ENCODE measurements at places on chromosomes 1 and 21.
A peak's percentile ranks its signal among the peaks of the same experiment; 100 is the strongest.

GRCh38 chr1:1073743-1074587 lies at the start of gene RNF223:
Gene RNF223, minus strand, starts transcription at chr1:1074306. Its CDS starts 1,740 bp downstream, at chr1:1072566.
- DNase-seq = no peak

DNA sequence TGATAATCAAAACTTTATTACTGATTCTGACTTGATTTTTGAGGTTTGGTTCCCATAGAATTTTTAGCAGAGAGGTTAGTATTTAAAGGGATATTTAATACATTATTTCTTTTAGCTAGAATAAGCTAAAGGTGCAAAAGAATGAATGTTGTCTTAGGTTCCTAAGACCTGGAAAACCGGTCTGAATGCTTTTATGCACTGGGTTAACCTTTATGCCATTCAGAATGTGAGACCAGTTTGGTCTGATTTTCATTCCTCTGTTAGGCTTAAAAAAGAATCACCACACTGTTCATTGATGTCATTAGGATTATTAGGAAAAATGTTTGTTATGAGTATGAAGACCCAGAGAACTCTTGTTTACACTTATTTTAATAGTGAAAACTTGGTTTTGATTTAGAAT lies 30.1 kb downstream of the RAP1A start:
- no peak for DNase-seq

DNA sequence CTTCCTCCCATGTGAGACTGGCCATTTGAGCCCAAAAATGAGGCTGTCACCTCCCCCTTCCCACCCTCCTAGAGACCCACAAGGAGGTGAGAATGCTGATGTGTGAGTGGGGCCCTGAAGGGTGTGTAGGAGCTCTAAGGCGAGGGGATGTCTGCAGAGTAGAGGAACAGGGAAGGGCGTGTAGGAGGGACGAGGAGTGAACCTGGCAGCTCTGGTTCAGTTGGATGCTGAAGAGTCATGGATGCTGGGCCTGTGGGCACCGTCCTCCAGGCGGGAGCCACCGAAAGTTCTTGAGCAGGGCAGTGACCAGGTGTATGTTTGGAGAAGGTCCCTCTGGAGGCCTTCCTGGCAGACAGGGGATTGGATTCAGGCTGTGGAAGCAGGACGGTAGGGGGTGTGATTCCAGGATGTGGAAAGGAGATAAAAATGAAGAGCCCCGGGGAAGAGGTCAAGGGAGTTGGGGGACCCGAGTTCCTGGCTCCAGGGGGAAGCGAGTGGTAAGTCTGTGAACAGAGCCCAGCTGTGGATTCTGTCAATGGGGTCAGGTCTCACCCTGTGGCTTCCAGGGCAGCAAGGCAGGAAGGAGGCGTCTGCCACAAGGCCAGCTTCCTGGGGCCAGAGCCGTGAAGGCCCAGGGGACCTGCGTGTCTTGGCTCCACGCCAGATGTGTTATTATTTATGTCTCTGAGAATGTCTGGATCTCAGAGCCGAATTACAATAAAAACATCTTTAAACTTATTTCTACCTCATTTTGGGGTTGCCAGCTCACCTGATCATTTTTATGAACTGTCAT lies 7.9 kb downstream of the SAMD11 start:
- DNase-seq = no peak

DNA sequence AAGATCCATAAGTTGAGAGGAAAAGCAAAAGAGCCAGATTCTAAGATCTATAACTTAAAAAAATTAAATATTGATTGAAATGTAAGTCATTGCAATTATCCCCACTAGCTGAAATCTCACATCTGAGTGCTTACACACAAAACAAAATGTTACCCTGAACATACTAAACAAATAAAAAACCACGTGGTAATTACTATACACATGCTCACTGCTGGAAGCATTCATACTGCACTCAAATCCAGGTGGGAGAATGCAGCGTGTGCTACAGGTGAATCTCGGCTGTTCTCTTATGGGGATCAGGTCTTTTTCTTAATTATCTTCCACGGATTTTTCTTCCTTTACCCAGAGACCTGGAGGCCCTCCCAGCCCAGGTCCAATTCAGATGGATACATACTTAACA lies 74.3 kb downstream of the SDC3 start:
- DNase-seq = no peak

DNA sequence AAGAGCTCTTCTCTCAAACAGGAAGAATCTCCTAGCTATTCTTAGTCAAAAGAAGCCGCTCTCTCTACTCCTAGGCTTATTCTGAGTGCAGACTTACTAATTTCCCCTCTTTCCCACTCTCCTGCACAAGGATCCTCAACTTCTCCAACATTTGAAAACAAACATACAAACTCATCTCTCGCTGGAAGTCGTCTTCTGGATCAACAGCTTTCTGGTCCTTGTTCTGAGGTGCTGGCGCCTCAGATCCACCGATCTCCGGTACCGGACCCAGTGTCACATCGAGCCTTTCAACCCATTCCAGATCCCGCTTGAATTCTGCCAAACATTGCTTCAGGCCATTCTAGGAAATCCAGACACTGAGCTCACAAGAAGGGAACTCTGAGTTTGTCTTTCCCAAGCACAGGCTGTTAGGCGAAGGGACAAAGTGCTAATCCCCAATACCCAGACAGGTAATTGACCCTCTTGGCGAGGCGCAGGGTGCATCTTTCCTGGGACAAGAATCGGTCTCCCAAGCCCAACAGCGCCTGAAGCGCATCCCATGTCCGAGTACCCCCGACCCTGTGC lies 696 bp downstream of the EBNA1BP2 start:
- DNase-seq = peak; percentile 8

DNA sequence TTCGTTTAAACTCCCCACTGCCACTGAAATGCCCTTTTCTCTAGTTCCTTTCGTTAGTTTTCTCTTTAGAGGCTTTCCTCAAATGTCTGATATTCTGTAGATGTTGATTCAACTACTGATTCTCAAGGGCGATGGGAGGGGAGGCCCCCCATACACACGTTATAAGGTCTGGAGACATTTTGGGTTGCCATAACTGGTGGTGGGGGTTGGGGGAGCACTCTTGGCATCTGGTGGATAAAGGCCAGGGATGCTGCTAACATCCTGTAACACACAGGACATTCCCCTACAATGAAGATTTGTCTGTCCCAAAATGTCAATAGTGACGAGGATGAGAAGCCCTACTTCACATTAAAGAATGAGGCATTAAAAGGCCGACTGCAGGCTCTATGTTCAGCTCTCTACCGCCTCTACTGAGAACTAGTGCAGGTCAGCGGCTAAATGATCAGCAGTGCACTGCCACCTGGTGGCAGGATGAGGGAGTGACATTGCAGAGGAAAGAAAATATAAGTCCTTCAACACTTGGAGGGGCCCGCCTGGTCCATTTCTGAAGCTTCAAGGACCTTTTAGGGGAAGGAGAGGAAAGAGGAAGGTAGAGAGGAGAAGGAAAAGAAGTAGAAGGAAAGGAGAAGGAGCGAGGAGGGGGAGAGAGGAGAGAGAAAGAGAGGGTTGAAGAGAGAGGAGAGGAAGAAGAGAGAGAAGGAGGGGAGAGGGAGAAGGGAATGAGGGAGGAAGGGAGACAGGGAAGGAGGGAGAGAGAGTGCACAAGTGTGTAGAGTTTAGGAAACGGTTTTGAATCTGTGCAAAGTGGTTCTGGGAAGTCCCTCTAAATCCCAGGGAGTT lies 29.4 kb downstream of the ALG14 start:
- DNase-seq = peak; percentile 91

GRCh38 chr21:46093668-46094400 lies 4.1 kb upstream of the COL6A2 start:
- DNase-seq = no peak

DNA sequence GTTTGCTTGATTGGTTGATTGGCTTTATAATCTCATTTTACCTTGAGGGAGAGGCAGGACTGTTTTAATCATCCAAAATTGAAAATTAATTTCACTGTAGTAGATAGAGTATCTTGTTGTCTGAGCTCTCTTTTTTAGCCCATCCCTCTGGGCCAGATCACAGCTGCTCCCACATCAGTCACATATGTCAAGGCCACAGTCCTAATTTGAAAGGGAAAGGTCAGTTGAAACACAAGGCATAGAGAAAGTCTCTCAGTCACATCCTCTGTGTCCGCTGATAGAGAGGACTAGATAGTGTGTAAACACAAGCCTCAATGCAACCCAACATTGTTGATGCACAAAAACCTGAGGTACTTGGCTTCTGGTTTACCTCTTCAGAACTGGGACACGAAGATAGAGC lies 6.8 kb downstream of the C1orf74 start:
- no peak for DNase-seq

GRCh38 chr1:31609514-31610118 lies 7.9 kb upstream of the HCRTR1 start:
- no peak for DNase-seq

DNA sequence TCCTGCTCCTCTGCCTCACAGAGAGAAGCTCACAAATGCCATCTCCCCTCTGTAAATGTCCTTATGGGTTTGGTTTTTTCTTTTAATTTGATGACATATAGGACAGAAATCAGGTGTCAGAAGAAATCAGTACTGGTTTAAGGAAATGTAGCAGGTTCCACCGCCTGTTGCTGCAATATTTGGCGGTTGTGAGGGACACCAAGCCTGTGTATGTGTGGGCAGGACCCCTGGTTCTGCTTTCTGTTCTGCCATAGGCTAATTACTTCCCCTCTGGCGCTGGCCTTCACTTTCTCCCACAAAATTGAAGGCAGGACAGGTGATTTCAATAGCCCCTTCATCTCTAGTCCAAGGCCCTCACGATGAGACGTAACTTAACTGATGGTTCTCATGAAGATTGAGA lies 69.2 kb downstream of the PRDM2 start:
- DNase-seq = no peak

- DNase-seq = no peak
Observed at GRCh38 chr1:155136748-155137147, 1.1 kb downstream of the SLC50A1 start.

DNA sequence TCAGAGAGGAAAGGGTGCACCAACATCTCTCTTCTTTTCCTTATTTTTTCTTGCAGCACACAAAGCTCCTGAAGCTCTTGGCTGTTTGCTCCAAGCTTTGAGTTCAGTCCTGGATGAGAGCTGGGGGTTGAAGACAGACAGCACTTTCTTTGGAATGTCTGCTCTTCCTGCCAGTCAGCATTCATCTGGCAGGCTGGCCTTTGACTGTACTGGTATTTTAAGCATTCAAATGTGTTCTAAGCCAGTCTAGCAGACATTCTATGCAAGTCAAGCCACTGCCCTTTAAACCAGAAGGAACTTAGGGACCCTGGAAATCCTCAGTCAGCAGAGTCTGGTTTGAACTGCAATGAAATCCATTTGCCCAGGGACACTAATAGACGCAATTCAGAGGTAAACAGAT lies 45.0 kb downstream of the XCL1 start:
- peak; percentile 16 for DNase-seq

DNA sequence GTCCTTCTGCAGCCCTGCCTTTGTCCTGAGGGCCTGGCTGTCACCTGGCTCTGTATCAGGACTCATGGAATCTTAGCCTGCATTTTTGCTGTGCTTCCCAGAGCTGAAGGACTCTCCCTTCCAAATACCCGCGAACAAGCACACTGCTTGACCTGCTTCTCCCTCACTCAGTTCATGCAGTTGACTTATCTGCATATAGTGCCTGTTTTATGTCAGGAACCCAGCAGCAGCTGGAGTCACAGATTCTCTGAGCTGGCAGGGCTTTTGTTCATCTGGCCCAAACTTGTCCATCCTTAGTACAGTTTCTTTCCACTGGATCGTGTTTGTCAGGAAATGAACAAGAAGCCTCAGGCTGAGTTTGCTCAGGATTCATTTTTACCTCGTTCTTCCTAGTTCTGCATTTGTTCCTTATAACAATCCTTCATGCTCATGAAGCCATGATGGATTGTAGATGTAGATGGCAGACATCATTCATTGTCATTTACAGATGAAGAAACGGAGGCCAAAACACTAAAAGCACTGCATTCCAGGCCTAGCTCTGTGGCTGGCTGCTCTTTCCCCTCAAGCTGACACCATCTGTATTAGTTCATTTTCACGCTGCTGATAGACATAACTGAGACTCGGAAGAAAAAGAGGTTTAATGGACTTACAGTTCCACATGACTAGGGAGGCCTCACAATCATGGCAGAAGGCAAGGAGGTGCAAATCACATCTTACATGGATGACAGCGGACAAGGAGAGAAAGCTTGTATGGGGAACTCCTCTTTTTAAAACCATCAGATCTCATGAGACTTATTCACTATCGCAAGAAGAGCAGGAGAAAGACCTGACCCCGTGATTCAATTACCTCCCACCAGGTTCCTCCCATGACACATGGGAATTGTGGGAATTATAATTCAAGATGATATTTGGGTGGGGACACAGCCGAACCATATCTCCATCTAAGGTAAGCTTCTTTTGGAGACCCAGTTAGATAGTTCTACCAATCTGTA lies 150.9 kb downstream of the HIVEP3 start:
- peak; percentile 72 for DNase-seq

DNA sequence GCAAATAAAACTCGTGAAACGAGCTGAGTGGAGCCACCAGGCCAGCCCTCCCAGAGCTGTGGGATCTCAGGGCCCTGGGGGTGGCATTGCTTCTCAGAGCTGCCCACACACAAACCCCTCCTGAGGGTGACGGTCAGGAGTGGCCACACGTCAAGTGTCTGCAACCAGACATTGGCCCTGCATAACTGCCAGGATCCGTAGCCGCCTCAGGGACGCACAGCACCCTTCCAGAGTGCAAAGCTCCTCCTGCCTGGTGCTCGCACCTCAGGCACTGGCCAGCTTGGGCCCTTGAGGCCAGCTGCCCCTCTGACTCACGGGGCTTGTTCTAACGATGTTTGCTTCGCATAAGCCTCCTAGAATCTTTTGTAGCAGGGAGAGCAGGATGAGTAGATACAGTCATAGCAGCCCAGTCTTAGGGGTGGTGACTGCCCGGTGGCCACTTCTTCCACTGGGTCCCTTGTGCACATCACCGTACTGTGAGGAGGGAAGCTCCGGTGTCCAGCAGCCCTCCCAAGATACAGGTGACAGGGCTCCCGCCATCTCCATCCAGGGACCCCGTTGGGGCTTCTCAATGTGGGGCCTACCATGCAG lies 5.0 kb downstream of the WNT3A start:
- no peak for DNase-seq
